ENCODE measurements at places on chromosomes 1 and 21.
A peak's percentile ranks its signal among the peaks of the same experiment; 100 is the strongest.

DNA sequence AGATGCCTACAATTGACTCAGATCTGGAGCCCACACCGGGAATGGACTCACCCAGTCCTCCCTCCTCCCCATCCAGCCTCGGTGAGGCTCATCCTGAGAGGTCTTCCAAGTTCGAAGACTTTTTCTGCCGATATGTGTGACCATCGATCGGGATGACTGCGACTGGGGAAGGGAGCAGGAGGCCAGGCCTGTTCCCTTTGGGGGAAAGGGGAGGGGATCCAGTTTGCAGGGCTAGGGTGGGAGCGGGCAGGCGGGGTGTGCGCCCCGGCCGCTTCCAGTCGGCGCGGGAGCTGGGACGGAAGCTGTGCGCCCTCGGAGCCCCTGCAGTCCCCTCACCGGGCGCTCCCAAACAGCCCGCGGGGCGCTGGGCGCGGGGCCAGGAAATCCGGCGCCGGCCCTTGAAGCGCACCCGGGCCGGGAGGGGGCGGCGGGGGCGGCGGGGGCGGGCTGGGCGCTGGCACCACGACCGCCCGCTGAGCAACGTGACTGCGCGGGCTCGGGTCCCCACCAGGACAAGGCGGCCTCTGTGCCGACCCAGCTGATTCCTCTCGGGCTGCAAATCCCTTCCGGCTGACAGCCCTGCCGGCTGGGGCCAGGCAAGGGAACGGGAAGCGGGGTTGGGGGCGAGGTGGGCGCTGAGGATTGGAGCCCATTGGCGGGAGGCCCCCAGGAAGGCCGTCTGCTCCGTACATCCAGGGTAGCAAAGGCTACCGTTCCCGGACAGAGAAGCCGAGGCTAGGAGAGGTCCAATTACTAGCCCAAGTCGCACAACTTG, 103.9 kb downstream of the EBNA1BP2 start:
- no peak for DNase-seq

DNA sequence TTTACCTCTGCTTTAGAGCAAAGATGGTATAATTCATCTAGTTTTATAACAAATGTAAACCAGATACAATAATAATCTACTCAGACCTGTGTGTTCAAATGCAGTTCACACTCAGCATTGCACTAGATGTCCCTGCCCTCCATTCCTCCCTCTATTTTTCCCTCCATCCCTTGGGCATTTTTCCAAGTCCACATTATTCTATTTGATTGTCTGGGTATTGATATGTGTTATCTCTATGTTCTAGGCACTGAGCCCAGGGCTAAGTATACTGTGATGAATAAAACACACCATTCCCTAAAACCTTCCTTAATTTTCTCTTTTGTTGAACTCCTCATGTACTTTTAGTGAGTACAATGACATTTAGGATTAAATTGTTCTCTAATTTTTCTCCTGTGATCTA, 66.2 kb upstream of the HMCN1 start:
- DNase-seq, result no peak

DNA sequence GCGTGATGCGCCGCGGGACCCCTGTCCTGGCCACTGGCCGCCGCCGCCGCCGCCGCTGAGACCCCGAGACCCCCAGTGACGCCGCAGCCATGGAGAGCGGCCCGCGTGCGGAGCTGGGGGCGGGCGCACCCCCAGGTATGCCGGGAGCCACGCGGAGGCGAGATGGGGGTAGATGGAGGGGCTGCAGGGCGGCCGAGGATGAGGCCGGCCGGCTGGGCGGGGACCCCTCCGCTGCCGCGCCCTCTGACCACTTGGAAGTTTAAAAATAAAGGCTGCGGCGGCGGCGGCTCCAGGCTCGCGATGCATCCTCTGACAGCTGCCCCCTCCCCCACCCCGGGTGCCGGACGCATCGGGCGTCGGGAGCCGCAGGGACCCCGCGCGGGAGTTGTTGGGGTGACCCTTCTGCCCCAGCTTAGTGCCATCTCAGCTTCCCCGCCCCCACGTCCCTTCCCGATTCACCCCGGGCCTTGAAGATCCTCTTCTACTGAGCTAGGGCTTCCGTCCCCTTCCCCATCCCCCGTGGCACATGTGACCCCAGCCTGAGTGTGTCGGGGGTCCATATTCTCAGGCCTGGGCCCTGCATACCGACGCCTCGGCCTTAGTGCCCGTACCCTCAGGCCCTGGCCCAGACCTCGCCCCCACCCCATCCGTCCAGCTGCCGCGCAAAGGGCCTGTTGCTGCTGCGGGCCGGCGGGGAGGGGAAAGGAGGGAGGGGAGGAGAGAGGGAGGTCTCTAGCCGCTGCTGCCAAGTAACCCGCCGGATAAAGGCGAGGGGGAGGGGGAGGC, 562 bp downstream of the MAP7D1 start:
- peak; percentile 60 for DNase-seq

GRCh38 chr1:107138166-107138565, 2.7 kb upstream of the NTNG1 start:
- no peak for DNase-seq

GRCh38 chr1:16396591-16396990, 29.5 kb downstream of the SZRD1 start:
- DNase-seq, result no peak

- no peak for DNase-seq
Measured at GRCh38 chr1:12594966-12595756, 22.8 kb downstream of the DHRS3 start.

DNA sequence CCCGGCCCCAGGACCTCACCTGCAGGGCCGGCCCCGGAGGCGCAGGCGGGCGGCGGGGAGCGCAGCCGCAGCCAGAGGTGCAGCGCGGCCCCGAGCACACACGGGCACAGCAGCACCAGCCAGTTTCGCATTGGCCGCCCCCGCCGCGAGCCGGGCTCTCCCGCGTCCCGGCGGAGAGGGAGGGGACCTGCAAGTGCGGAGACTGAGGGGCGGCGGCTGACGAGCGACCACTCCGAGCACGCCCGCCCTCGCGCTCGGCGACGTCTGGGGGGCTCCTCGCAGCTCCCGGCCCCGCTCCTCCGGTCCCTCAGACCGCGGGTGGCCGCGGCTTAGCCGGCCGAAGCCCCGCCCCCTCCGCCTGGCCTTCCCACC, at the start of gene B3GALNT2:
TSS of gene B3GALNT2 (minus strand) at position 331 of the 372 bp plus-strand sequence. CDS start at position 131, 200 bp downstream.
- no peak for DNase-seq

DNA sequence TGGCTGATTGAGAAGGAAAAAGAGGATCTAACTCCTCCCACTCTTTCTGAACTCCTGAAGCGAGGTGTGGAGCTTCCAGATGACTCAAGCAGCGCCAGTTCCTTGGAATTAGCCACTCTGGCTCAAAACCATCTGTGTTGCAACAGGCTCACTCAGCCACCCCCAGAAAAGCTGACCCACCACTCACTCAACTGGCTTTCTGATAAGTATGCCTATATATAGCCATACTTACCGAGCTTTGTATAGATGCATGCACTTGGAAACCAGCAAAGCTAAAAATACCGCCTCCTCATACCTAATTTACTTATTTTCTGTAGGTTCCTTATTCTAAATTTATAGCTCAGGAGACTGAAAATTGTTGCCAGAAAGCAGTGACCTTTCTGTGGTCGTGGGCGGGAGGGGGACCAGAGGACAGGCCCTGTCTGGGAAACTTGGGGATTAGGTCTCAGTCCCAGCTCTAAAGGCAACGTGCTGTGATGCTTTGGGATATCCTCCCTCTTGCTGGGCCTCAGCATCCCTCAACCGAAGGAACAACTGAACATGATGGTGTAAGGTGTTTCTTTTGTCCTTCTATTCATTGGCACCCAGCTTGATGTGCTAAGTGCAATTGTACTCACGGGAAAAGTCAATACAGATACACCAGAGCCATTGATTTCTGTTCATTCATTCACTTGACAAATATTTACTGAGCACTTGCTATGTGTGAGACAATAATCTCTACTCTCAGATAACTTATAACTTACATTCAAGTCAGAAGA, 65.7 kb downstream of the NENF start:
- no peak for DNase-seq

DNA sequence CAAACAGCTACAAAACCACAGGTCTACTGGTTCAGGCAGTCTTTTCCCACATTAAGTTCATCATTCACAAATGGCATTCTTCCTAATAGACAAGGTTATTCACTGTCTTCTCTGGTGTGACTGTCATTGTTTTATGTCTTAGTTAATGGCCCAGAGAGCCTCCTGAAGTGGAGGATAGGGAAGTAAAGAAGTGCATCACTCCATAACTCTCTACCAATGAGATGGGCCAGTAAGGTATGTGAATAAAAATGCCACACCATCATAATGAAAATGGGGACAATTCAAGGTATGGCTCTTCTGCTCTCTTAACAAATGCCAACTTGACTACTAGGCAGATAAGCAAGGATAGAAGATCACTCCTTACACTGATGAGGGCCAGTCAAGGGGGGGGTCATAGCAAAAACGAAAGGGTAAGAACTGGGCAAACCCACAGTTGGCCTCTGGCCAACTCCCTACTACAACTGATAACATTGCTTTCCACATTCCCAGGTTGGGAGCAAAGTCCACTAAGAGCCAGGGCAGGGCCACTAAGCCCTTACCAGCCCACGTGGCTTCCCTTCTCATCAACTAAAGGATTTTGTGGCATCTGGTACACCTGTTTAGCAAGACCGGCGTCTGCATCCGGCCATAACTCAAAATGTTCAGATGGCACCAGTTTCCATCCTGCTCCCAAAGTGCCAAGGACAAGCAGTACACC, 10.0 kb downstream of the PABPC4 start:
- DNase-seq, result no peak

- no peak for DNase-seq
Measured at GRCh38 chr1:18154430-18155194, 47.0 kb downstream of the IGSF21 start.

GRCh38 chr1:61561666-61562065, 163.3 kb downstream of the TM2D1 start:
- no peak for DNase-seq

- no peak for DNase-seq
Measured at GRCh38 chr1:11158291-11158690, 30.9 kb upstream of the ANGPTL7 start.

DNA sequence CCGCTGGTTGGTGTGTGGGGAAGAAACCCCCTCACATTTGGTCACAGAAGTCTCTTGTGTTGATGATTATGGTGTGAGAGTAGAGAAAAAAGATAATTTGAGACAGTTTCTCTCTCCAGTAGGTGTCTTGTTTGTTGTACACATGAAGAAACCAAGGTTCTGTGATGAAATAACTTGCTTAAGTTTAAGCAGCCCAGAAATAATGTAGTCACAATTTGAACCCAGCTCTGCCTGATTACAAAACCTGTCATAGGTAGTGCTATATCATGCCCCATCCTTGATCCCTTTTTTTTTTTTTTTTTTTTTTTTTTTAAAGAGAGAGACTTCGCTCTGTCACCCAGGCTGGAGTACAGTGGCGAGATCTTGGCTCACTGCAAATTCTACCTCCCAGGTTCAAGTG, 4.9 kb downstream of the MFN2 start:
- DNase-seq, result no peak

GRCh38 chr1:3571263-3571662, 40.0 kb downstream of the MEGF6 start:
- no peak for DNase-seq

- no peak for DNase-seq
Measured at GRCh38 chr1:237817277-237817676, 73.4 kb downstream of the ZP4 start.

GRCh38 chr1:3313576-3313950, 140.9 kb upstream of the ARHGEF16 start:
- no peak for DNase-seq

GRCh38 chr1:121516234-121516967, 331.6 kb downstream of the SRGAP2C start:
- peak; percentile 13 for DNase-seq

- DNase-seq, result no peak
Measured at GRCh38 chr1:71068325-71069240, 12.3 kb downstream of the ZRANB2 start.

DNA sequence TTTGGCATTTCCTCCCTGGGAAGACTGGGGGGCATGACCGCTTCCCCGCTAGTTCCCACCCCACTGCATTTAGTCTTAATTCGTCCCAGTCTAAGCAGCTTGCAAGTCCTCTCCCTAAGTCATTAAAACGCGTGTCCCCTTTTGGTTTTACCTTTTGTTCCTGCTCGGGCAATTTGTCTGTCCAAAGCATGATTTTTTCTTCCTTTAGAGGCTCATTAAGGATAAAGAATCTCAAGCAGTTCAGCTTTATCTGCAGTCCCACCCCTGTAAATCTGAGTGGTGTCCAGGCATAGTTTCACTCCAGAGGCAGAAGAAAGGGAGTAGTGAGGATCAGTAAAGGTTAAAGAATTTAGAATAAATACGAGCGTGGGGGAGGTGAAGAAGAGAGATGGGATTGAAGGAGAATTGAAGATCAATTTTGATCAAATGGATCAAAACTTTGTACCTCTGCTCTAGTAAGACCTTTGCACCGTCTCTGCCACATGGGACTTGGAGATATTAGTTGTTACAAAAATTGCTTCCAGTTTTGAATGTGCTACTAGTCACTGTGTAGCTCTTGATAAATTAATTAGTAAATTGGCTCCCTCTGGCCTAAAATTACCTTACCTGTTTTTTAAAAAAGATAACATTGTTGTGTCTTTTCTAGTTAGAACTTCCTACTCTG, 989 bp upstream of the ETV3 start:
- DNase-seq, result no peak

- no peak for DNase-seq
Measured at GRCh38 chr1:204576422-204576821, 60.2 kb downstream of the MDM4 start.

GRCh38 chr1:1264868-1265272, 8.8 kb downstream of the UBE2J2 start:
- no peak for DNase-seq

- DNase-seq, result no peak
Measured at GRCh38 chr21:40841524-40842196, 5.3 kb downstream of the DSCAM start.

GRCh38 chr1:173297798-173298391, 90.8 kb upstream of the TNFSF4 start:
- DNase-seq, result peak; percentile 34

- DNase-seq, result no peak
Measured at GRCh38 chr1:211876851-211877590, 46.5 kb upstream of the LPGAT1 start.

DNA sequence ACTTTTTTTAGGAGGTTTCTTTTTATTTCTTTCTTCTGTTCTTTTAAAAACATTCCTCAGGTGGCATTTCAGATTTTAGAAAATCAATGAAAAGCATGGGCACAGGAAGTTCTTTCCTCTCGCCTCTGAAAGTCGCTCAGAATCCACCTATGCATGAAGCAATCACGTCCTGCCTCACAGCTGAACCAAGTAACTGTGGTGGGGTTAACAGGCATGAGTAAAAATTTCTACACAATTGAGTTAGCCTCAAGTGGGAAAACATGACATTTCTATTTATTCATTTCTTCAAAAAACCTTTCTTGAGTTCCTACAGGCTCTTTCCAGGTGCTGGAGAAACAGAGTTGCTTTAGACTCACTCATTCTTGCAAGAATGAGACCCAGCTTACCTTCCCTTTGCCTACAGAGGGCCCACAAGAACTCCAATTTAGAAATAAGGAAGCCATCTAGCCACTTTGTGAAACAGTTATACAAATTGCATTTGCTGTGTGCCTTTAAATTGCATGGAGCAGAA, 508.9 kb upstream of the PKN2 start:
- DNase-seq, result no peak

Measured in stimulated activated CD4-positive, alpha-beta T cell treated with anti-CD3 and anti-CD28 coated beads, Interleukin-12 subunit alpha, Interleukin-12 subunit beta, amount 100 ng/mL, for 24 hours (primary cell).